ENCODE measurements at places on chromosomes 11 and 22. TPM values are rescaled to one million over a fixed set of nuclear protein-coding genes. Genes with fewer than 3 reads are reported as not detected.

CRYBB1 gene
- total RNA-seq: 0.71 TPM

PKP3 gene
- total RNA-seq: 5.9 TPM

BTBD18 gene
- not detected for total RNA-seq

CPSF7 gene
- 54.3 TPM for total RNA-seq

MS4A12 gene
- not detected for total RNA-seq

CD3D gene
- total RNA-seq: 5.8 TPM

SCO2 gene
- total RNA-seq: 3.5 TPM

ELMOD1 gene
- total RNA-seq: 3.2 TPM

FOSL1 gene
- total RNA-seq: 143 TPM

PRMT3 gene
- total RNA-seq: 21.0 TPM

- H3K4me1 ChIP-seq: no peaks in the 10 kb centered on the region
- H3K4me3 ChIP-seq: no peak overlapping the region
- peaks cover 25% of the 10 kb centered on the region for H3K36me3 ChIP-seq
- no peaks in the 10 kb centered on the region for H3K27me3 ChIP-seq
- DNase-seq: no peak
- H3K27ac ChIP-seq: no peak overlapping the region
Observed at GRCh38 chr11:113796663-113797259, 17.2 kb downstream of the CLDN25 start.

- H3K4me1 ChIP-seq: peaks cover 16% of the 10 kb centered on the region
- H3K36me3 ChIP-seq: no peaks in the 10 kb centered on the region
- no peak for DNase-seq
- H3K27me3 ChIP-seq: no peaks in the 10 kb centered on the region
- H3K27ac ChIP-seq: no peak overlapping the region
Observed at GRCh38 chr11:88306785-88307184, 30.8 kb downstream of the CTSC start.

GRCh38 chr11:42299780-42300179, 840.3 kb upstream of the LRRC4C start:
- H3K27ac ChIP-seq: no peak overlapping the region
- no peaks in the 10 kb centered on the region for H3K27me3 ChIP-seq
- H3K36me3 ChIP-seq: no peaks in the 10 kb centered on the region
- no peak overlapping the region for H3K4me3 ChIP-seq
- no peaks in the 10 kb centered on the region for H3K4me1 ChIP-seq

DNA sequence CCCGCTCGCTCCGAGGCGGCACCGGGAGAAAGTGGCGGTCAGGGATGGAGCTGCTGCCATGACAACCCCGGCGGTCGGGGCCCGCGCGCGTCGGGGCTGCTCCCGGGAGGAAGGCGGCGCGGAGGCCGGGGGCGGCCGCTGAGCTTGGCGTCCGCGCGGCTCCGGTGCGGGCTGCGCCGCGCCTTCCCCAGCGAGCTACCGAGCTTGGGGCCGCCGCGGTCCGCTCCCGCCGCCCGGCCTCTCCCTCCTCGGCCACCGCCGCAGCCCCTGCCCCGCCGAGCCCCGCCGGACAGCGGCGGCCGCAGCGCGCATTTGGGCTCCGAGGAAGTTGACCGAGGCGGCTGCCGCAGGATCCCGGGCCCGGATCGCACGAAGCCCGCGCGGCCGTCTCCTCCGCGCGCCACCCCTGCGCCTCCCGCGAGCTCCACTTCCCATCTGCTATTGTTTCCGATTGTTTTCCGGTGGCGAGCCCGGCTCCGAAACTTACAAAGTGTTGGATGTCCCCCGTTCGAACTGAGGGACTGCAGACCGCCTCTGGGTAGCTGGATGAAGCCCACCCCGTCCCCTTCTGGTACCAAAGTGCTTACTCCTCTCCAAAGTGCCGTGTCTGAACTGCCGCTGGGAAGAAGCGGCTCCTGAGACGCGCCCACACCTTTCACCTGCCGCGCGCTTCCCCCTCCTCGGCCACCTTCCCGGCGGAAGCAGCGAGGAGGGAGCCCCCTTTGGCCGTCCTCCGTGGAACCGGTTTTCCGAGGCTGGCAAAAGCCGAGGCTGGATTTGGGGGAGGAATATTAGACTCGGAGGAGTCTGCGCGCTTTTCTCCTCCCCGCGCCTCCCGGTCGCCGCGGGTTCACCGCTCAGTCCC, 540.3 kb downstream of the NTM start:
- no peaks in the 10 kb centered on the region for H3K4me1 ChIP-seq
- H3K27ac ChIP-seq: no peak overlapping the region
- H3K27me3 ChIP-seq: peaks cover 4% of the 10 kb centered on the region
- peak overlapping the region; percentile 23 for H3K4me3 ChIP-seq

GRCh38 chr11:70029115-70029860, 48.8 kb upstream of the ANO1 start:
- H3K4me1 ChIP-seq: peaks cover 10% of the 10 kb centered on the region
- no peak for DNase-seq
- H3K36me3 ChIP-seq: no peaks in the 10 kb centered on the region
- H3K4me3 ChIP-seq: no peak overlapping the region

- no peaks in the 10 kb centered on the region for H3K27me3 ChIP-seq
- H3K27ac ChIP-seq: no peak overlapping the region
- H3K36me3 ChIP-seq: no peaks in the 10 kb centered on the region
Observed at GRCh38 chr11:127028648-127029047, 28.1 kb upstream of the KIRREL3 start.

DNA sequence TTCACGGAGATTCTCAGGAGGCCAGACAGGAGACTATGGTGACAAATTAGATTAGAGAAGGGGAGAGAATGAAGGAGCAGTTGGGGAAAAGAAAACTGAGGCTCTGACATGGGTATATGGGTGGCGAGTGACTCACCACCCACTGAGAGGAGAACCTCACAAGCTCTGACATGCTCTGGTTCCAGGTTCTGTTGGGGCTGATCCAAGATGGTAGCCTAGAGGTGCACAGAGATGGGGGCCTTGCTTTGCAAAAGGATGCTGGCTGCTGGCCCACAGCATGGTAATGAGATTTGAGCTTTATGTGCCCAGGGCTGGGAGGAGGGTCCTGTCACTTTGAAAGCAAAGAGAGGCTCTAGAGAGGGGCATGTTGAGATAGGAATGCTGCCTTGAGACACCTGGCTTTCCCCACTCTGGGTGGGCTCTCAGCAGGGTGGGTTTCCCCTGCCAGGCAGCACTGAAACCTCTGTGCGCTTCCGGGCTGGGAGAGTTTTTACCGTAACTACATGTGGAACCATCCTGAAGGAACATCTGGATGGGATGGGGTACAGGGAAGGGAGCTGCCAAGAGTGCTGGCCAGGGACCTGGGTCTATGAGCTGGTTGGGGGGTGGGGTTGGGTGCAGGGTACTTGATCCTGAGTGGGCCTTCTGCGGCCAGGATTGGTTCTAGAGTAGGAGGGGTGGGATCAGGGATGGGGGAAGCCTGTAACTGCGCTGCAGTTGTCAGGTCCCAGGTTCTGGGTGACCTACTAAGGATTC, 1.2 kb upstream of the GRK2 start:
- H3K4me3 ChIP-seq: no peak overlapping the region
- H3K27ac ChIP-seq: peak overlapping the region; percentile 72

DNA sequence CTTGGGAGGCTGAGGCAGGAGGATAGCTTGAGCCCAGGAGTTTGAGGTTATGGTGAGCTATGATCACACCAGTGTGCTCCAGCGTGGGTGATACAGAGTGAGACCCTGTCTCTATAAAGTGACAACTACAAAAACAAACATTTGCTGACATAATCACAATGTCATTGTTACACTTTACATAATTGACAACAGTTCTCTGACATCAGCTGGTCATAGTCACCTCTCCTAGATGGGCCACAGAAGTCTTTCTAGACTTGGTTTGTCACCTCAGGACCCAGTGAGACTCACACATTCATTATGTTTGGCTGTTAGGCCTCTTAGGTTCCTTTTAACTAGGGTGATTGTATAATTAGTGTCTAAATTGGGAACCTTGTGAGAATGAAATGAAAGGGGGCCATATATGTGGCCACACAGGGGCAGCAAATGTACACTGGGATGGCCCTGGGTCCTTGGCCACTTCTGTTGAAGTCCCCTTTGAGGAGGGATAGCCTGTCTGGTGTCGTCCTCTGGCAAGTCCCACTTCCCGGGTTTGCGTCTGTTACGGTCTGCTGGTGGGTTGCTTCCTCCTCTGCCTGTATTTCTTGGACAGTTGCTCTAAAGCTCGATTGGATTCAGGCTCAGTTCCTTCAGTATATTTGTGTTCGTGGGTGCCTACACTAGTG, 5.8 kb upstream of the PPIL2 start:
- H3K36me3 ChIP-seq: no peaks in the 10 kb centered on the region
- no peak overlapping the region for H3K27ac ChIP-seq
- H3K4me1 ChIP-seq: peaks cover 7% of the 10 kb centered on the region
- H3K4me3 ChIP-seq: no peak overlapping the region
- no peaks in the 10 kb centered on the region for H3K27me3 ChIP-seq
- DNase-seq: no peak

DNA sequence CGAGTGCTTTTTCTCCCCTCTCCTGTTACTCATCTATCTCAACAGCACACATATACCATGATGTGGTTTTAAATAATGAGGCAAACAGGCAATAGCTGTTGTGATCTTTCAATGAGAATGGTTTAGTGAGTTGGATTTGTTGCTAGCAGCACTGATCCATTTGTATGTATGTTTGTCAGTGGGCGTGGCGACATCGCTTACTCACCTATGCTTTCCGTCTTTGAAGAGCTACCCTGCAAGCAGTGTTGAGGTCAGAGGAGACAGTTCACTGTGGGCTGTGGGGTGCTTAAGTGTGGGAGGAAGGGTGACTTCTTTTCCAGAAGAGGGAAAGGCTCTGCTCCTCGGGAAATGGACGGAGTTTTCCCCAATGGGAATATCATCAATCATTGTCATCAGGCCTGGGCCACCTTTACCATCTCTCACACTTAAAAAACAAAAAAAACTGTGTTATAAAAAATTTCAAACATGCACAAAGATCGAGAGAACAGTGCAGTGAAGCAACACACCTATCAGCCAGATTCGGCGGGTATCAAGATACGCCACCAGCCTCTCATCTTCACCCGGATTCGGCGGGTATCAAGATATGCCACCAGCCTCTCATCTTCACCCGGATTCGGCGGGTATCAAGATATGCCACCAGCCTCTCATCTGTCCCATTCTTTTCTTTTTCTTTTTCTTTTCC, 83.8 kb downstream of the TBC1D22A start:
- no peak overlapping the region for H3K27ac ChIP-seq
- H3K4me1 ChIP-seq: no peaks in the 10 kb centered on the region
- no peak overlapping the region for H3K4me3 ChIP-seq
- no peaks in the 10 kb centered on the region for H3K36me3 ChIP-seq
- DNase-seq: no peak

- no peaks in the 10 kb centered on the region for H3K4me1 ChIP-seq
- DNase-seq: no peak
- no peaks in the 10 kb centered on the region for H3K36me3 ChIP-seq
Observed at GRCh38 chr11:120108154-120108784, 29.6 kb downstream of the TRIM29 start.

GRCh38 chr11:2724104-2724503, 24.3 kb upstream of the KCNQ1OT1 start:
- H3K27me3 ChIP-seq: no peaks in the 10 kb centered on the region
- no peaks in the 10 kb centered on the region for H3K36me3 ChIP-seq
- H3K4me1 ChIP-seq: no peaks in the 10 kb centered on the region
- no peak for DNase-seq
- no peak overlapping the region for H3K4me3 ChIP-seq

GRCh38 chr11:1734641-1735081, 15.7 kb downstream of the IFITM10 start:
- H3K4me3 ChIP-seq: no peak overlapping the region
- DNase-seq: no peak
- H3K27me3 ChIP-seq: no peaks in the 10 kb centered on the region
- H3K4me1 ChIP-seq: no peaks in the 10 kb centered on the region

GRCh38 chr11:92082652-92083051, 142.0 kb upstream of the FAT3 start:
- H3K27ac ChIP-seq: no peak overlapping the region
- no peaks in the 10 kb centered on the region for H3K36me3 ChIP-seq
- H3K27me3 ChIP-seq: no peaks in the 10 kb centered on the region
- no peak overlapping the region for H3K4me3 ChIP-seq

GRCh38 chr11:12356944-12357655, 20.3 kb upstream of the PARVA start:
- H3K27me3 ChIP-seq: no peaks in the 10 kb centered on the region
- H3K4me1 ChIP-seq: no peaks in the 10 kb centered on the region
- DNase-seq: no peak
- H3K36me3 ChIP-seq: peaks cover 6% of the 10 kb centered on the region
- no peak overlapping the region for H3K27ac ChIP-seq

DNA sequence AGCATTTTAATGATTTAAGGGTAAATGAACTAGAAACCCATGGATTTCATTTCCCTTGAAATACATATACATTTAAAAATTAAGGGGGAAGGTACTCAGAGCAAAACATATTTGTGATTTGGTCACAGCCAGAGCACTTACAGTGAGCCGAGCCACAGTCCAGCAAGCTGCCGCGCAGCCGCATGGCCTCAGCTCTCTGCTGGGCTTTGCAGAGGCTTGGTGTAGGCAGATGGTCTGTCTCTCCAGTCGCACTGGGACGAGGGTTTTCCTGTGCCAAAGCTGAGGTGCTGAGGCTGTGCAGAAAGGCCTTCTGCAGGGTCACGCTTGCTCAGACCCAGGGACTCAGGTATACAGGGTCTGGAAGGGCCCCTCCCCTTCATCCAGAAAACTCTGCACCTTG, 367.3 kb downstream of the OPCML start:
- no peaks in the 10 kb centered on the region for H3K36me3 ChIP-seq
- H3K4me3 ChIP-seq: no peak overlapping the region
- no peak for DNase-seq
- H3K27ac ChIP-seq: no peak overlapping the region
- no peaks in the 10 kb centered on the region for H3K27me3 ChIP-seq

DNA sequence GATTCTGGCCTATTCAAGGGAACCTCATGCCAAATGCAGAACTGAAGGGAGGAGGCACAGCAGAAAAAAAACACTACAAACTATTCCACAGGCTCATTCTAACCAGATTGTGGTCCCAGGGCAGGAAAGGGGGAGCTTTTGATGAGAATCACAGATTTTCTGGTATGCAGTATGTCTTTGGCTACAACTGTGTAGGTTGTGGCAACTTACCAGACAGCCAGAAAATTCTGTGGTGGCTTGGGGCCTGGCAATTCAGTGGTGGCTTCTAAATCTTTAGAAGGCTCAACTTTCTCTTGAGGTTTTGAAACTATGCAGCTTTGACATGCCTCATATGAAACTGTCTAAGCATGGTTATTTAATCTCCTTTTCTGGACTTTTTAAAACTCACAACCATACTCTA, 850.8 kb upstream of the CCDC90B start:
- H3K36me3 ChIP-seq: no peaks in the 10 kb centered on the region
- H3K27me3 ChIP-seq: no peaks in the 10 kb centered on the region
- no peak overlapping the region for H3K27ac ChIP-seq
- no peaks in the 10 kb centered on the region for H3K4me1 ChIP-seq

GRCh38 chr11:14234446-14234845, 124.5 kb downstream of the RRAS2 start:
- H3K27me3 ChIP-seq: no peaks in the 10 kb centered on the region
- no peak overlapping the region for H3K27ac ChIP-seq
- no peak for DNase-seq
- H3K36me3 ChIP-seq: no peaks in the 10 kb centered on the region

Data from thoracic aorta (tissue), 2 donors.